Activated gamma-delta T cell (primary cell): ENCODE measurements at places on chromosomes 7 and 10.

- no peak for DNase-seq
Measured at GRCh38 chr7:151493083-151493482, 26.6 kb downstream of the RHEB start.

DNA sequence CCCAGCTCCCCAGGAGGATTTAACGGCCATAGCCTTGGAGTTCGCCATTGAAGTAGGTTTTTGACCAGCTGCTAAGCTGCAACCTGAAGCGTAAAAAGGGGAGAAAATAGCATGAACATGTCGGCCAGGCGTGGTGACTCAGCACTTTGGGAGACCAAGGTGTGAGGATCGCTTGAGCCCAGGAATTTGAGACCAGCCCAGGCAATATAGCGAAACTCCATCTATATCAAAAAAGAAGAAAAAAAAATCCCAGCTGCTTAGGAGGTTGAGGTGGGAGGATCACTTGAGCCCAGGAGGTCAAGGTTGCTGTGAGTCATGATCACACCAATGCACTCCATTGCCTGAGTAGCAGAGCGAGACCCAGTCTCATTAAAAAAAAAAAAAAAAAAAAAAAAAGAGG, 32.2 kb upstream of the MCU start:
- DNase-seq: no peak

DNA sequence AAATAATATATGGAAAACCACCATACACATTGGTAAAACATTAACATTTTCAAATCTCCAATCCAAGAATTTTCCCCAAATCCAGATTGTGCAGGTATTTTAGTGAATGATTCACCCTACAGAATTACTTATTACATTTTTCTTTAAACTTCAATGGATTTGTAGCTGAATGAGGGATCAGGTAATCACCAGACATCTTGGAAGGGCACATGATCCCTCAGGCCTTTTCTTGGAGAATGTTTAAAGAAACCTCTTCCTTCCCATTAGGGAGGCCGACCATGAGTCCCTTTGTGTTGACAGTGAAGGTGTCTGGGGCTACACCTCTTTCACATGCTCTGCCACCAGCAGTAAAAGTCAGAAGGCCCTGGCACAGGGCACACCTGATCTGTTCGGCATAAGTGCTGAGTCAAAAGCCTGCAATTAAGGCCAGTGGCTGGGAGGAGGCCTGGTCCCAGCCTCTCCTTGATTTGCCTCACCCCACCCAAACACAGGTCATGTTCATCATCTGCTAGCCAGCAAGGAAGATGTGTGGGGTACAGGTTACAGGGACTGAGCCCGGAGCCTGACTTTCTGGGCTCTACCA, 207.7 kb downstream of the SNX10 start:
- no peak for DNase-seq

DNA sequence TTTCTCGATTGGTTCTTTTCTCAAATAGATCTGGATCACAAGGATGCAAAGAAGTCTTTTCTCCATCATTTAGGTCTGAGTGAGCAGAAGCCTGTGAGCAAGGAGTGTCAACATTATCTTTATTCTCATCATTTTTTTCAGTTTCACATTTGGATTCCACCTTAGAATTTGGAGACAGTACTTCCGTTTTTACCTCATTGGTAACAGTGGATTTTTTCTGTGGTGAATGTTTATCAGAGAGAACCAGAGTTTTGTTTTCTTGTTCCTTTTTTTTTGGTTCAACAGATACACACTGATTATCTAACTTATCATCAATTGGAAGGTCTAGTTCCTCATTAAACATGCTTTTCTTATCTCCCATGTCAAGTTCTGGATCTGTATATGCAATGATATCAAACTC, 151.3 kb downstream of the GALNT11 start:
- DNase-seq: no peak

GRCh38 chr10:8052956-8053445, 1.5 kb upstream of the GATA3 start:
- DNase-seq: no peak

DNA sequence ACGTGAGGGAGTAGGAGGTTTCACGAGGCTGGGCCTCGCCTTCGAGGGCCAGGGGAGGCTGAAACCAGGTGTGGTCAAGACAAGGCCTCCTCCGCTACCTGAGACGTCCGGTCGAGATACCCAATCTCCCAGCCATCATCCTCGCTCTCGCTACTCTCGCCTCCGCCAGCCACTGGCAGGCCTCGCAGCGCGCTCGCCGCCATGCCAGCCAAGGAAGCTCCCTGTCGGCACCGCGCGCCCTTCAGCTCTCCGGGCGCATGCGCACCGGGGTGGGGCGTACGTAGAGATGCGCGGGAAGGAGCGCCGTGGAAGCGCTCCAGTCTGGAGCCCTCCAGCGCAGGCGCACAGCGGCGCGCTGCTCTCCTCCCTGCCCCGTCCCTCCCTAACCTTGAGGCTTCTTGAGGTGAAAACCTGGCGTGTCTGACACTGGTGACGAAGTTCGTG, at the start of gene ASZ1:
TSS of gene ASZ1 (minus strand) at position 236 of the 444 bp plus-strand sequence. CDS start at position 203, 33 bp downstream.
- no peak for DNase-seq

- DNase-seq: no peak
Measured at GRCh38 chr10:116689744-116690143, 52.6 kb downstream of the HSPA12A start.

DNA sequence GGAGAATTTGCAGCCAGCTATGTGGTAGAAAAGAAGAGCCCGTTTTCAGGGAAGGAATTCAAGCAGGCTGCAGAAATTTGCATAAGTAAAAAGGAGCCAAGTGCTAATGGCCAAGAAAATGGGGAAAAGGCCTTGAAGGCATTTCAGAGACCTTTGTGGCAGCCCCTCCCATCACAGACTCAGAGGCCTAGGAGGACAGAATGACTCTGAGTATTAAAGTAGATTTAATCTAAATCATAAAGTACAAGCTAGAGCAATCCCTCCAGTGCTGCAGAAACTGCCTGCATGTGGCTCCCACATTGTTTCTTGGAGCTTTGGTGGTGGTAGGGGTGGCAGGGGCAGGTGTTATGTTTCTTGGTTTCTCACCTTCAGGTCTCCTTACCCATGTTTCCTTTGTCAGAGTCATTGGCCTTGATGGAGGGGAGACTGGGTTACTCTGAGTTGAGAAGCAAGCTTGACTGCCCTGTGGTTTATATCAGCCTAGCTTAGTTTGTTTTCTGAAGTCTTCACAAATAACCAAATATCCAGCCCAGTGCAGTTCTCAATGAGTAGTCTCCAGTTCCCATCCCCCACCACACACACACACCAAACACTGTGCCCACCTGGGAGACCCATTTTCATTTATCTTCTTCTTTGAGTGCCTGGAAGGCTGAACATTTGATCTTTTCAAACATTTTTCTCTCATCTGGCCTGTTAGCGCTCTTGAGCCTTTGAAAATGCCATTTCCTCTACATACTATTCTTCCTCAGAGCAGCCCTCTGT, 34.5 kb downstream of the ITPRIP start:
- no peak for DNase-seq

- no peak for DNase-seq
Measured at GRCh38 chr10:96743988-96744585, 23.8 kb upstream of the PIK3AP1 start.

DNA sequence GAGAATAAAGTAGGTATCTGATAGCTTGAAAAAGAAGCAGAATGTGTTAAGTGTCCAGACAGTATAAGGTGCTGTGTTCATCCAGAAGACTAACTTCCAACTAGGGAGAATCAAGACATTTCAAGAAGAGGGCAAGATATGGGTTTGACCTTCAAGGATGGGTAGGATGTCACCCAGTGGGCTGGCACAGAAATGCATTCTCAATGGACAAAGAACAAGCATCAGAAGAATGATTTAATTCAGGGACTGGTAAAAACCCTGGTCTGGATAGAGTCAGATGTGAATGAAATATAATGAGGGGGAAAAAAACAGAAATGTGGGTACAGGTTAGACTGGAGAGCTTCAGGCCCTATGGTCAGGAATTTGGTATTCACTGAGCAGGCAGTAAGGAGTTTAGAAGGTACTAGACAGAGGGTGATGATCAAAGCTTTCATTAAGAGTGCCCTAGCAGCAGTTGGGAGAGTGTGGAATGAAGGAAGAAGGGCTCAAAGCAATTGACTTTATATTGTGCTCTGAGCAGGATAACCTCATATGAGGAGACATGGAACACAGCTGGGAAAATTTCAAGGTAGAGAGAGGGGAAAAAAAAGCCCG, 180.7 kb upstream of the ANK3 start:
- no peak for DNase-seq
